ENCODE measurements at places on chromosomes 5 and 9. TPM values are rescaled to one million over a fixed set of nuclear protein-coding genes. Genes with fewer than 3 reads are reported as not detected.

PWWP2A gene
- 14.8 TPM for total RNA-seq

MAP3K1 gene
- 11.2 TPM for total RNA-seq

PCDHAC2 gene
- total RNA-seq: under 0.01 TPM

NUTM2F gene
- total RNA-seq: not detected

DNAJC25 gene
- 11.6 TPM for total RNA-seq

ARL14EPL gene
- total RNA-seq: not detected

ARHGEF39 gene
- total RNA-seq: 0.18 TPM

C5orf52 gene
- not detected for total RNA-seq

NMUR2 gene
- not detected for total RNA-seq

PSAT1 gene
- 182 TPM for total RNA-seq

SLC1A1 gene
- total RNA-seq: 58.3 TPM

SRP19 gene
- 49.3 TPM for total RNA-seq

WNT8A gene
- not detected for total RNA-seq

PCDHGC4 gene
- under 0.01 TPM for total RNA-seq

JAKMIP2 gene
- not detected for total RNA-seq

SLC22A4 gene
- 5.2 TPM for total RNA-seq

SVEP1 gene
- total RNA-seq: 110 TPM

TMEM232 gene
- total RNA-seq: not detected

SCGB3A2 gene
- total RNA-seq: not detected

GKAP1 gene
- total RNA-seq: 0.65 TPM

TAF1L gene
- not detected for total RNA-seq

GARNL3 gene
- 3.2 TPM for total RNA-seq

PCDHGA1 gene
- total RNA-seq: 0.54 TPM

SIT1 gene
- total RNA-seq: not detected

MEIKIN gene
- not detected for total RNA-seq

EGFLAM gene
- 1.6 TPM for total RNA-seq

SPATA24 gene
- 6.8 TPM for total RNA-seq

BRINP1 gene
- total RNA-seq: not detected

ZBTB26 gene
- total RNA-seq: 2.5 TPM

EQTN gene
- total RNA-seq: not detected

PCDHB2 gene
- total RNA-seq: 1.3 TPM

SPAAR gene
- total RNA-seq: 7.5 TPM

GARIN3 gene
- not detected for total RNA-seq

HK3 gene
- 0.65 TPM for total RNA-seq

FOXI1 gene
- not detected for total RNA-seq

LMBRD2 gene
- 6.1 TPM for total RNA-seq

NTRK2 gene
- total RNA-seq: 1.5 TPM

S1PR3 gene
- total RNA-seq: 144 TPM

PCDHA1 gene
- not detected for total RNA-seq

PCDHB5 gene
- 4.5 TPM for total RNA-seq

TMEM174 gene
- not detected for total RNA-seq

HAPLN1 gene
- 1.3 TPM for total RNA-seq

HTR4 gene
- total RNA-seq: not detected

ENTREP1 gene
- total RNA-seq: 0.81 TPM

PLPPR1 gene
- not detected for total RNA-seq

All from cardiac atrium fibroblast (primary cell).